ENCODE measurements at places on chromosomes 12 and 14.

- DNase-seq, result no peak
These were observed 71.4 kb downstream of the RBM19 start for GRCh38 chr12:113894697-113895096.

DNA sequence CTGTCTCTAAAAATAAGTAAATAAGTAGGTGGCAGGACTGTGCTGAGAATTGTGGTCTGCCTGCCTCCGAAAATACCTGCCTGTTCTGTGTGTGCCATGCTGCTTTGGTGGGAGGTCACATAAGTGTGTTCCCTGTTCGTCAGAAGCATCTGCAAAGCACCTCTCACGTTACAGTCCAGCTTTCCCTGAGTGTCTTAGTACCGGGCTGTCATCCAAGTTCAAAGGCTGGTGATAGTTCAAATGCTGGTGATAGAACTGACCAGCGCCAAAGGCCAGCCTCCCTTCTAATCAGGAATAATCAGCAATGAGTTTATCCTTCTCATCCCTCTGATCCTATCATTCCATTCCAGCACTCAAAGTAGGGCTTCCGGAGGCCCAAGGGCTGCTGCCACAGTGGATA, 5.6 kb downstream of the CABP1 start:
- DNase-seq, result no peak

DNA sequence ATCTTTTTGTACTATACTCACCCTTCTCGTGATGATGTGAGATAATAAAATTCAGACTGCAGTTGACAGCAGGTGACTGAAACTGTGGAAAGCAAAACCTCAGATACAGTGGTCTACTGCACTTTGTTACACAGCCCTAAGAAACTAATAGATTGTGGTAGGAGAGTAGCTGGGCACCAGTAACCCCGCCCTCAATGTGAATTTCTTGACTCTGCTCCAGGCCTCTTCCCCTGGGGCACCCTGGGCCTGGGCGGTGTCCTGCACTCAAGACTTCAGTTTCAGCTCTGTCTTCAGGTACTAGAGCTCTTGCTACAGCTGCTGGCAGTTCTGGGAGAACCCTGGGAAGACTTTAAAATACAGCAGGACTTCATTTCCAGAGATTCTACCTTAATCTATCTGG, 197.6 kb upstream of the AVPR1A start:
- DNase-seq, result no peak

DNA sequence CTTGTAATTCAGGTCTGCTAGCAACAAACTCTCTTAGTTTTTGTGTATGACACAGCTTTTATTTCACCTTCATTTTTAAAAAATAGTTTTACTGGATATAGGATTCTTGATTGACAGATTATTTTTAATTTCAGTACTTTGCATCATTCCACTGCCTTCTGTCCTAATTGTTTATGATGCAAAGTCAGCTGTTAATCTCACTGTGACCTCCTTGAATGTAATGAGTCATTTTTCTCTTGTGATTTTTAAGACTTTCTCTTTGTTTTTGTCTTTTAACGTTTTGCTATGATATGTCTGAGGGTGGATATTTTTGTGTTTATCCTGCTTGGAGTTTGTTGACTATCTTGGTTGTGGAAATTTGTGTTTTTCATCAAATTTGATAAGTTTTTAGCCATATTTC, 126.3 kb upstream of the FBXO33 start:
- no peak for DNase-seq

DNA sequence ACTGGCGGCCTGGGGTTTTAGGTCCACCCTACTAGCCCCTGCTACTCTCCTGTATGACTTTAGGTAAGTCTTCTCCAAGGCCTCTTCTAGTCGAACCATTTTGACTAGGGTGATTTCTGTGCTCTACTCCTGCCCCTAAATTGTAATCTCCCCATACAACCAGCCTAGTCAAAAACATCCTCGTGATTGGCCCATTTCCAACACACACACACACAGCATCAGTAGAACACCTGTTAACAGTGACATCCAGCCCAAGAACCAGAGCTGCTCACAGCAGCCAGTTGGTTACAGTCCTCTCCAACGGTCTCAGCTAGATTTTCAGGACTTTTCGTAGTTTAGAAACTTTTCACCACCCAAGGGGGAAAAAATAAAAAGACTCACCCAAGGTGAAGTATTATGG, 30.9 kb downstream of the NT5DC3 start:
- no peak for DNase-seq

GRCh38 chr14:96902004-96902403, 104.8 kb downstream of the VRK1 start:
- DNase-seq, result no peak

DNA sequence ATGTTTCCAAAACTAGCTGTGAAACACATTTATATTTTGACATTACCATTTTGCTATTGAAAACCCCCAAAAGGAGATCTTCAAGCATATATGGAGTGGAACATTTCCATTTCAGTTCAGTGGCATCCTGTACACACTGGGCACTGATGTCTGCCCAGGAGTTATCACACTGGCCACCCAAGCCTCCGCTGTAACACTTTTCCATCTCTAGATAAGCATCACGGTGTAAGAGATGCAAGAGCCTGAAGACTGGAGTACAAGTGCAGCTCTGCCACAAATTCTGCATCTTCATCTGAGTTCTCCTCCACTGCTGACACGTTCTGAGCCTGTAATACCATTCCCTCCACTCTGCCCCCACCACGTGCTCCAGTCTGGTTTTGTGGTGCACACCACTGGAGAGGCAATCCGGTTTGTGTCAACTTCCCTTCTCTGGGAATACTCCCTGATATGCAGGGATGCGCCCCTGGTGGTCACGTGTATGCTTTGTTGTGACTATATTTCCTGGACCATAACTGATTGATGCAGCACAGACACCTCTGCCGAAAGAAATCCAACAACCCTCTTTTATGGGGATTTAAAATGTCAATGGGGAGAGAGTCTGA, 12.7 kb downstream of the SPTLC2 start:
- DNase-seq, result no peak

DNA sequence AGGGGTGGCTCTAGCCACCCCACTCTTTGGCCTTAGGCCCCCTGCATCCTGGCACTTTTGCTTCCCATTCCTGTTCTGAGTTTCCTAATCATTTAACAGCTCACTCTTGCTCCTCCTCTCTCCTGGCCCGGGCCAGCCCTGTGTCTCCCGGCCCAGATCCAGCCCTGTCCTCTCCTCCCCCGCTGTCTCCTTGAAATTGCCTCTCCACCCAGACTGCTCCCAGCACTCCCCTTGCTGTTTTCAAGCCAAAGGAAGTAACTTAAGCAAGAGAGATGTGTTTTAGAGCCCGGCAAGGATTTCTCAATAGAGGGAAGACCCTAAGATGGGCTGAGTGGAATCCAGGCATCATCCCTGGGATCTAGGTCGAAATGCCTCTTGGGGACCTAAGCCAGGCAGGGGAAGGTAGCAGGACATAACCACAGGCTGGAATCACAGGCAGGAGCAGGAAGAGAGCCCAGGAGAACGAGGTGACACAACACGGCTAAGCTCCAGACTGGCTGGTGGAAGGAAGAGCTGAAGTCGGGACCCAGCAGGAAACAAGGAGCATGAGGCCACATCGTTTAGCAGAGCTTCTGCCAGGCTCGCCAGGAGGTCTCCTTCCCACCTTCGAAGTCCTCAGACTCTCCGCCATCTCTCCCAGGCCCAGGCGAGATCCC, 2.0 kb upstream of the LRP1-AS start:
- DNase-seq, result no peak

GRCh38 chr12:56803750-56804149, 40.6 kb downstream of the HSD17B6 start:
- DNase-seq, result no peak

GRCh38 chr14:66140213-66140918, 345.8 kb upstream of the CCDC196 start:
- DNase-seq, result no peak

GRCh38 chr12:120588371-120588770, 7.2 kb upstream of the POP5 start:
- no peak for DNase-seq

GRCh38 chr14:64675312-64675711, 28.9 kb upstream of the PLEKHG3 start:
- no peak for DNase-seq

DNA sequence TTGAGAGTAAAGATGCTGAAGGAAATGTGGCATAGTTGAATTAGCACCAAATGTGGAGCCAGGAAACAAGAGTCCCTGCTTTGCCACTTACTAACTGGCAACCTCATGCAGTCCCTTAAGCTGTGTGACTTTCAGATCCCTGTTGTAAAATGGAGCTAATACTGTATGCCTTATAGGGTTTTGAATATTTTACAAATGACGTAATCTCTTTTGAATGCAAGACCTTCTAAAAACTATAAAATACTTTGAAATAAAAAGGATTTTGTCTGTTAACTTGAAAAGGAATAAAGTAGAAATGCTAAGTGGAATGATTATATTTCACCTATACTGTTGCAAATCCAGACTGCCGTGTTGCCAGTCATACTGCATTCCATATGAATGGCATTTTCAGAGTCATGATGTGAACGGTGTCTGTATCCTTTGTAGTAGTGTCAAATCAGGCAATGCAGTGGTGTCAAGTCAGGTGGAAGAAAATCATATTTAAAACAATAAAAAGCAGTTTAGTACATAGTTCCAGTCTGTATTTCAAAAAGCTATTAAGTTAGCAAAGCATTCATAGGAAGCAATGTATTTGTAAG, 21.3 kb downstream of the KCNA5 start:
- no peak for DNase-seq

DNA sequence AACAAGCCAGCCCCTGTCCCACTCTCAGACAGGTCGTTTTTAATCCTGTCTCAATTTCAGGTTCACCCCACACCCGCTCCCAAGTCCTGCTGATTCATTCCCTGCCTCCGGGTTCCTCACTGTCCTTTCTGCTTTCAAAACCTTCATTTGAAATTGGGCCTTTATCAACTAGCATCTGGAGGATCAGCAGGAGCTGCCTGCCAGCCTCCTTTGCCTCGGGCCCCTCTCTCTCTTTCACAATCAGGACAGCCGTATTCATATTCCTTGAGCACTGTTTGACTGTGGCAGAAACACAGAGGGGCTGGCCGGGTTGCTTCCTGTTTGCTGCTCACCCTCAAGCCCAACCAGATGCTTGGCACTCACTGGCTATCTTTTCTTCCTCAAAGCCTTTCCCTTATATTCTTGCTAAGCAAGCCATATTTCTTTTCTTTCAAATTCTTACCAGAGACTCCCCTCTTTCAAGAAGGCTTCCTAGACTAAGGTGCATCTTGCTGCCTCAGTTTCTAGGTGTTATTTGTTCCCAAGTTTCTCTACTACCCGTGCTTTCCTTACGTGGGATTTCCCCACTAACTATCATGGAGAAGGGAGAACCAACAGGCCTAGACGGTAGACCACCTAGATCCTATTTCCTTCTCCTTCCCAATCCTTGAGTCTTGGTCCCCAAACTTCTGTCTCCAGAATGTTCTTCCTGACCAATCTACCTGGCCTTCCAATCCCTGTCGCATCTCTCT, 3.0 kb downstream of the GALNT6 start:
- no peak for DNase-seq

- DNase-seq, result no peak
These were observed 5.7 kb upstream of the SERPINA1 start for GRCh38 chr14:94394025-94394493.

DNA sequence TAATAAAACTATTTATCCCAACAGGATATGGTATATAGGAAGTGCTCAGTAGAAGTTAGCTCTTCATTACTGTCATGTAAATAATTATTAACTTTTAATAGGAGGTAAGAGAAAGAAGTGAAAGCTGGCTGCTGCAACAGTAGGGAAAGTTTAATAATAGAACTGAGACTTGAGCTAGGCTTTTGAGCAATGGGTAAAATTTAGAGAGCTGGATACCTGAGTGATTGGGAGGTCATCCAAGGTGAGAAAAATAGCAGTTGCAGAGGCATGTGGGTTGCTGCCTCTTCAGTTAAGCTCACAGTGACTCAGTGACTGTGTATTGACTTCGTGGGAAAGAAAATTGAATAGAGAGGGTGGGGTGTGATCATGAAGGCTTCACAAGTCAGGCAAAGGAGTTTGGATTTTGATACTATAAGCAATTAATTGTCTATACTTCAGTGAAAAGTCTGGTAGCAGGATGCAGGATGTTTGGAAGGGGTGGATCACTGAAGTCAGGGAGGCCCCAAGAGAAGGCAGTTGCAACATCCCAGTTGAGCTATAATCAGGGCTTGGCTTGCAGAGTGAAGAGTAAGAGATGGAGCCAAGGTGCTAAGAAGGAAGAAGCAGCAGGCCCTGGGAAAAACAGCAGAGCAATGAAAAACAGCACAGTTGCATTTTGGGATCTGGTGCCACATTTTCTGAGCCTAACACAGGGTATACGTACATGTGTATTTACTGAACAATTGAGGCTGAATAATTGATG, 172.0 kb upstream of the FRMD6 start:
- no peak for DNase-seq

All from CD4-positive, alpha-beta T cell treated with Interleukin-4 for 4 hours (primary cell).